ENCODE measurements at places on chromosomes 12 and 14.
A peak's percentile ranks its signal among the peaks of the same experiment; 100 is the strongest.

DNA sequence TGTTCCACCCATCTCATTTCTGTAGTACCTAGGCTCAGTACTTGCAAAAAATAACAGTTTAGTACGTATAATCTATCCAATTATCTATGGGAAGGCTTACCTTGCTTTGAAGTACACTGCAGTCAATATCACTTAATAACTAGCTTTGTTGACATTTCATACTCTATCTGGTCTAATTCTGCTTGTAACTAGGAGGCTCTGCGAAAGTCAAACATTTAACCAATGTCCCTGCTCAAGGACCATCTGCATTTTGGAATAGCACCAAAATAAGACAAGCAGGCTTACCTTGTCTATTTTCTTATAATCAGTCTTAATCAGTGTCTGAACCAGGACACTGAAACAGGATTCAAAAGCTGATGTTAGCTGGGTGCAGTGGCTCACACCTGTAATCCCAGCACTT lies 39.9 kb downstream of the SLC25A47 start:
- peaks cover 41% of the 10 kb centered on the region for H3K36me3 ChIP-seq
- no peaks in the 10 kb centered on the region for H3K27me3 ChIP-seq
- no peak overlapping the region for H3K27ac ChIP-seq

GRCh38 chr14:75554482-75554881 lies 23.9 kb upstream of the FLVCR2 start:
- DNase-seq, result no peak
- H3K4me1 ChIP-seq, result peaks cover 16% of the 10 kb centered on the region
- no peaks in the 10 kb centered on the region for H3K36me3 ChIP-seq
- H3K27ac ChIP-seq, result no peak overlapping the region
- no peak overlapping the region for H3K4me3 ChIP-seq

DNA sequence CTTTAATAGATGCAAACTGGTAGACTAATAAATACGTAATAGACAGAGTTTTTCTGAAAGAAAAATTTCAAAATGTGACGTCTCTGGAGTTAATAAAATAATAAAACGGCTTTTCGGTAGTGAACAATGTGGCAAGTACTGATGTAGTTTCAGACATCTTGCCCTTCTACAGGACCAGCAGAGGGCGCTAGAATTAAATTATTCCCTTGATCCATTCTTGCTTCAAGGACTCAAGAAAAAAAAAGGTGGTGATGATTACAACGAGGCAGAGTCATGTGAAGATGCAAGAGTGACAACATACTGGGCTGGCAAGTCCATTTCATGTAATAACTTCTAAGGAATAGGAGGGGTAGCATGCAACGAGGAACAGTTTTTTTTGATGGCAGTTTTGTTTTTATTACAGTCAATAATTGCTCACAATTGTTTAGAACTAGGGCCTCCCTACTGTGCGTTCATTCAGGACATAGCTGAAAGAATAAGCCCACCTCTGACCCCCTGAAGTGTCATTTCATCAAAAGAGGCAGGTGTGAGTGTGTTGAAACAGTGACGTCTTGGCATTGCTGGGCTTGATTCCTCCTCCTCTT lies 101.0 kb upstream of the GZMB start:
- no peaks in the 10 kb centered on the region for H3K4me1 ChIP-seq
- H3K4me3 ChIP-seq, result no peak overlapping the region
- H3K27ac ChIP-seq, result no peak overlapping the region

GRCh38 chr14:23562822-23563472 lies 4.6 kb downstream of the AP1G2 start:
- peak overlapping the region; percentile 29 for H3K27ac ChIP-seq
- H3K4me3 ChIP-seq, result no peak overlapping the region
- peaks cover 10% of the 10 kb centered on the region for H3K4me1 ChIP-seq

DNA sequence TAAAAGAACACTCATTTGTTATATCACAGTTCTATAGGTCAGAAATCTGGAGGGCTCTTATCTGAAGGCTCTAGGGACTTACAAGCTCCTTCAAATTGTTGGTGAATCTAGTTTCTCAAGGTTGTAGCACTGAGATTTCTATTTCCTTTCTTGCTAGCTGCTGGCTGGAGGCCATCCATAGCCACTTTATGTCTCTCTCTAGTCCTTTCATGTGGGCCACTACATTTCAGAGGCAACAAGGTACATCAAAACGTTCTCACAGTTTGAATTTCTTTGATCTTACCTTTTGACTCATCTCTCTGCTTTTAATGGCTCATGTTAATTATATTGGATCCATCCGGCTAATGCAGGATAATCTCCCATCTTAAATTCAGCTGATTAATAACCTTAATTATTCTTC lies 286.8 kb downstream of the DIO2 start:
- DNase-seq, result no peak
- H3K36me3 ChIP-seq, result no peaks in the 10 kb centered on the region
- no peaks in the 10 kb centered on the region for H3K4me1 ChIP-seq
- no peak overlapping the region for H3K27ac ChIP-seq
- no peaks in the 10 kb centered on the region for H3K27me3 ChIP-seq
- H3K4me3 ChIP-seq, result no peak overlapping the region

DNA sequence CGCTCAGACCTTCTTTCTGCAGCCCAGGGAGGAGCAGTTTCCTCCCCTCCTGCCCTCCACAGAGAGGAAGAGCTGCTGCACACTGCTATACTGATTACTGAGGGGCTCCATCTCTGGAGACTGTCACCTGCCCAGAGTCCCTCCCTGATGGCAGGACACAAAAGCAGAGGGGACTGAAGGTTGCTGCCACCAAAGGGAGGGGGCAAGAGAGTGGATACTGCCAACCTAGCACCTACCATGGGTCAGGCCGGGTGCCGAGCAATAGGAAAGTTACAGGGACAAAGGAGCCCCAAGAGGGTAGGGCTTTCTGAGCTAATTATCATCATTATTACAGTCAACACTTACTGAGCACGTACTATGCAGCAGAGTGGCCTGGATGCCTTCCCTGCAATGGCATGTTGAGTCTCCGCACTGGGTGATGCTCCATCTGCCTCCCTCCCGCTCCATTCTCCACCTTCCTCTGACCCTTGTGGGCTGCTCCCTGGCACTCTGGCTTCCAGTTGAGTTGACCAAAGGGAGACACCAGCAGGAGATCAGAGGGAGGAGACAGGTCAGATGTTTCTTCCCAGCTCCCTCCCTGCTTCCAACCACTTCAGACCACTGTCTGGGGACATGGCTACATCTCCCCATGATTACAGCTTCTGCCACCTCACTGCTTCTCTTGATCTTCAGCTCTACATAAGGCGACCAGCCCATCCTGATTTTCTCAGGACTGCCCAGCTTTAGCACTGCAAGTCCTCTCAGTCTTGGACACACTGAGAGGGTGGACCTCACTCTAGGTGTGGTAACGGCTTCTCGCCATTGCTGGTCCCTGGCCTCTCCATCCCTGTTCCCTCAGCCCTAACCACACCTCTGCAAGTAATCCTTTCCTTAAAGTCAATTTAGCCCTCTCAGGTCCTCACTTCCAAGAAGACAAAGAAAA lies 2.6 kb upstream of the KRT79 start:
- no peaks in the 10 kb centered on the region for H3K4me1 ChIP-seq
- no peak overlapping the region for H3K4me3 ChIP-seq
- no peaks in the 10 kb centered on the region for H3K27me3 ChIP-seq
- H3K27ac ChIP-seq, result no peak overlapping the region
- DNase-seq, result no peak
- H3K36me3 ChIP-seq, result no peaks in the 10 kb centered on the region

DNA sequence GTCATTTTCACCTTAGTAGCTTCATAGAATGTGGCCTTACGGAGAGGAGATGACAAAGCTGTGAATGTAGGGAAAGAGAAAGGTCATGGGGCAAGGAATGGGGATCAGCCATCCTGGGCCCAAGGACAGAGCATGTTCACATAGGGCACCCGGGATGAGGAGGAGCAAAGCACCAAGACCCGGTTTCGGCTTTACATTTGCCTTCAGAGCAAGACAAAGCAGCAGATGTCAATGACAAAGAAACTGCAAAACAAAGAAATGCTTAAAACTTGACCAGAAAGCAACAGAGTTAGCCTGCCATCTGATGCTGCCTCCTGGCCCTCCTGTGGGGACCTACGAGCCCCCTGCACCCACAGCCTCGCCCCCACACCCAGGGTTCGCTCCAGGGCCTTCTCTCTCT lies 249.2 kb downstream of the SLC41A2 start:
- H3K27me3 ChIP-seq, result no peaks in the 10 kb centered on the region
- H3K36me3 ChIP-seq, result no peaks in the 10 kb centered on the region
- H3K27ac ChIP-seq, result no peak overlapping the region
- H3K4me1 ChIP-seq, result no peaks in the 10 kb centered on the region
- H3K4me3 ChIP-seq, result no peak overlapping the region

- no peaks in the 10 kb centered on the region for H3K27me3 ChIP-seq
- H3K36me3 ChIP-seq, result no peaks in the 10 kb centered on the region
- DNase-seq, result no peak
- no peak overlapping the region for H3K4me3 ChIP-seq
Measured at GRCh38 chr14:100885617-100886016, 17.9 kb downstream of the RTL1 start.

- peak; percentile 63 for DNase-seq
- H3K4me1 ChIP-seq, result peaks cover 38% of the 10 kb centered on the region
- peak overlapping the region; percentile 17 for H3K4me3 ChIP-seq
- H3K36me3 ChIP-seq, result peaks cover 86% of the 10 kb centered on the region
- H3K27ac ChIP-seq, result peak overlapping the region; percentile 68
Measured at GRCh38 chr14:91311284-91311662, 66.8 kb upstream of the GPR68 start.

GRCh38 chr14:99522025-99522401 lies 40.8 kb downstream of the CCNK start:
- no peaks in the 10 kb centered on the region for H3K4me1 ChIP-seq
- DNase-seq, result no peak
- H3K4me3 ChIP-seq, result no peak overlapping the region
- H3K36me3 ChIP-seq, result no peaks in the 10 kb centered on the region
- H3K27ac ChIP-seq, result no peak overlapping the region

DNA sequence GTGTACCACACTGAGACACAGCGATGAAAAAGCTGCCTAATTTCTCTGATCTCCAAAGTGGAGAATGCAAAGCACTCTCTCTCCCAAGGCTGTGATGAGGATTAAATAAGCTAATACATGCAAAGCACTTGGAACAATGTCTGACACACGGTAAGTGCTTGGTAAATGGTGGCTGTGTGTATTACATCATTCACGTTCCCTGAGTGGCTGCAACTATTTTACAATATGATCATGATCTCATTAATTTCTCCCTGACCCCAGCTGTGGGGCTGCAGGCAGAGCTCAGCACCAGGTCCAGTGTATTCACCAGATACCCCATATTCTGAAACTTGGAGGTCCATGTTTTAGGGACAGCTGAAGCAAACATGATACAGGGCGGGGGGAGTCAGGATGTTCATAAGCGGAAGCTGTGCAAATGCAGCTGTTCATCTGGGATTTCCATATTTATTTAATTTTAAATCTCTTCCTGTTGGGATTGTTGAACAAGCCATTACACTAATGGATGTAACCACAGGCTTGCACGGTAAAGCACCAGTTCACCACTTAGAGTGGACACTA lies 106.4 kb downstream of the CCDC60 start:
- H3K27ac ChIP-seq, result no peak overlapping the region
- DNase-seq, result no peak
- no peaks in the 10 kb centered on the region for H3K4me1 ChIP-seq

- H3K36me3 ChIP-seq, result no peaks in the 10 kb centered on the region
- DNase-seq, result no peak
- H3K4me1 ChIP-seq, result no peaks in the 10 kb centered on the region
- no peak overlapping the region for H3K27ac ChIP-seq
- H3K4me3 ChIP-seq, result no peak overlapping the region
Measured at GRCh38 chr12:19896041-19896440, 456.7 kb downstream of the AEBP2 start.
